ENCODE measurements at places on chromosomes 16 and 17.

DNA sequence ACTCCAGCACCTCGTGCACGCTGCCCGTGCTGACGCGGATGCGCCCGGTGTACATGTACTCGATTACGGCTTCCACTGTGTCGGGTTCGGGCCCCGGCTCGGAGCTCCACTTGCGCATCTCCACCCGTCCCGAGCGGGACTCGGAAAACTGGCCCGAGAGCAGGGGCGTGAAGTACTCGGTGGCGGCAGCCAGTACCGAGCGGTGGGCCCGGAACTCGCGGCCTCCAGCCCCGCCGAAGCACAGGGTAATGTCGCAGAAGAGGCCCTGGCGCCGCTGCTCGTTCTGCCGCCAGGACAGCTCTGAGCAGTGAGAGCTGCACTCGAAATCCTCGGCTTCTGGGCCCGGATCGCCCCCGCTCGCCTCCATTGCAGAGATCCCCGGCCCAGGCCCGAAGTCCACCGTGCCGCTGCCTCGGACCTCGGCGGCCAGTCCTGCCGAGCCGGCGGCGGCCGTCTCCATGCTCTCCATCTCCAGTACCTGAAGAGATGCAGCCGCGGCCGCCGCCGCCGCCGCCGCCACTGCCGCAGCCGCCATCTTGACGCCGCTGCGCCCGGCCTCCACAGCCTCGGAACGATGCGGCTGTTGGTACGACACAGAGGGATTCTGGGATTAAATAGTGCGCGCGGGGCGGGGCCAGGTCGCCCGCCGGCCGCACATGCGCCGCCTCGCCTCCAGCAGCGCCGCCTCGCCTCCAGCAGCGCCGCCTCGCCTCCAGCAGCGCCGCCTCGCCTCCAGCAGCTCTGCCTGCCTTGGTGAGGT is at the start of gene KLHL11:
Gene KLHL11, minus strand, starts transcription at position 588 of the 760 bp plus-strand sequence. Its CDS starts 53 bp downstream, at position 535.
- DNase-seq = peak; percentile 70

- DNase-seq = no peak
These were observed 1.9 kb upstream of the MLX start for GRCh38 chr17:42564815-42565522.

DNA sequence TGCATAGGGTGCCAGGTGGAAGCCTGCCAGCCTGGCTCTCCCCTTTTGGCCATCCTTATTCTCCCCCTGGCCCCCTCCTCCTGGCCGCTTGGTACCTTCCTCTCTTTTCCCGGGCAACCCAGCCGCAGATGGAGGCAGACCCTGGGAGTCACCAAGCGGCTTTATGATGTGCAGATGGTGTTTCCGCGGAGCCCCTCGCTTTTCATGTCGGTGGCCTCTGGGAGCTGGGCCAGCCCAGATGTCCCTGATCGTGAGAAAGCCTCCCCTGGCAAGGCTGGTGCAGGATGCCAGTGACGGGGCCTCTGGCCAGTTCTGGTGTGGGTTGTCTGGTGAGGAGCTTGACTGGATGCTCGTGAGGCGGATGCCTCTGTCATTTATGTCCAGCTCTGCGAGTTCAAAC is 18.0 kb upstream of the BRD7 start:
- no peak for DNase-seq

DNA sequence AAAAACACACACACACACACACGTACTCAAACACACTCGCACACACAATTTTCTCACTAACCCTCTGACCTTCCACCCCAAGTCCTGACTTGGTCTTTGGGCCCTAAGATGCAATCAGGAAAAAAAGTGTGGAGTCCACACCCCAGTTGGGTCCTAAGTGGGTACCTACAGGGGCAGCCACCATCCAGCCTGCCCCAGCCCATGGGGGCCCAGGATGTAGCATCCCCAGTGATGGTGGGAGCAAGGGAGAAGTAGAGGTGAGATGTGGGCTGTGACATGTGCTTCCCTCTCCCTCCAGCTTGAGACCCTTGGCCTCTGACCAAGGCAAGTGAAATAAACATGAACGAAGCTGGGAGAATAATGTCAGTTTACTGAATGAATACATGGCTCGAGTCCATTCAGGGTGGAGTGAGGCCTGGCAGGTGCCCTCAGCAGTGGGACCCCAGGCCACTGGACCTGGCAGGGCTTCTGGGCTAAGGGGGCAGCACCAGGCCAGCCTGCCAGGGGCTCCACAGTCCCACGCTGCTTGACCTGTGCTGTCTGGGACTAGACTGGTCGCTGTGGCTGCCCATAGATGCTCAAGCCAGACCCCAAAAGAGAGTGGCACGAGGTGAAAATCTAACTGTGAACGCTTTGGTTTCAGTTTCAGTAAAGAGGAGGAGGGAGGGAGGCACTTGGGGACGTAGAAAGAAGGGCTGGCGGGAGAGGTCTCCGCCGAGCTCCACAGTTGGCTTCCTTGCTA is 73.7 kb downstream of the MRC2 start:
- no peak for DNase-seq

GRCh38 chr17:70527364-70527888 is 358.1 kb downstream of the KCNJ2 start:
- no peak for DNase-seq

DNA sequence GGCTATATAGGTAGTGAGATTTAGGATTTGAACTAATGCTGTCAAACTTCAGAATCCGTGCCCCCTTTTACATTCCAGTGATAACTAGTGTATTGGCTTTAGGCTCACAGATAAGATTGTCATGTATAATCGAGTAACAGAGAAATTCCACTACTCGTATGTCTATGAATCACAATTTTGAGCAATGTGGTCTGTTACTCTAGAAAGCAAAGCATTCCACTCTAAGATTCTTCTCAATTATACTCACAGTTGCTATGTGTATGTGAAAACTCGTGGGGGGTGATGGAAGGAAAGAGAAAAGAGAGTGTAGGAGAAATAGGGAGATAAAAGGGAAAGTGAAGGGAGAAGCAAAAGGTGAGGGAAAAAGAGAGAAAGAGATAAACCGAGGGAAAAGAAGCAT is 1175.1 kb upstream of the GOT2 start:
- no peak for DNase-seq

Measured in stimulated activated CD8-positive, alpha-beta memory T cell treated with anti-CD3 and anti-CD28 coated beads, Interleukin-15, amount 100 ng/mL, for 24 hours (primary cell).